ENCODE measurements at places on chromosomes 3 and 15. TPM values are rescaled to one million over a fixed set of nuclear protein-coding genes. Genes with fewer than 3 reads are reported as not detected.

DNA sequence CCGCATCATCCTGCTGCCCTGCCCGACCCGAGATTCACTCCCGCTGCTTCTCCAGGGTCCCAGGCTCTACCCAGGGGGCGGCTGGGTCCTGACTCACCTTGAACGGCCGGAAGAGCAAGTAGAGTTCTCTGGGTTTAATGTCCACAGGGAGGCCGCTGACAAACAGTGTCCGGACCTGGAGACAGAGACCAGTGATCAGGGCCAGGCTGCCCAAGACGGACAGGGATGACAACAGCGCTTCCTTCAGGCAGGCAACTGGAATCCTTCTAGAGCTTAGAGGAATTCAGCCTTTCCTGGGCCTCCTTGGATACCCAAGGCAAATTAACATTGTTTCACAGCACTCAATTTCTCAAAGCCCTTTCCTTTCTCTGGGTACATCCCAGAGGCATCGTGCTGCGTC is 23.9 kb downstream of the RBPMS2 start:
- no peak for DNase-seq

LMAN1L gene
- 164 TPM for total RNA-seq

RARB gene
- total RNA-seq: 6.5 TPM

DNA sequence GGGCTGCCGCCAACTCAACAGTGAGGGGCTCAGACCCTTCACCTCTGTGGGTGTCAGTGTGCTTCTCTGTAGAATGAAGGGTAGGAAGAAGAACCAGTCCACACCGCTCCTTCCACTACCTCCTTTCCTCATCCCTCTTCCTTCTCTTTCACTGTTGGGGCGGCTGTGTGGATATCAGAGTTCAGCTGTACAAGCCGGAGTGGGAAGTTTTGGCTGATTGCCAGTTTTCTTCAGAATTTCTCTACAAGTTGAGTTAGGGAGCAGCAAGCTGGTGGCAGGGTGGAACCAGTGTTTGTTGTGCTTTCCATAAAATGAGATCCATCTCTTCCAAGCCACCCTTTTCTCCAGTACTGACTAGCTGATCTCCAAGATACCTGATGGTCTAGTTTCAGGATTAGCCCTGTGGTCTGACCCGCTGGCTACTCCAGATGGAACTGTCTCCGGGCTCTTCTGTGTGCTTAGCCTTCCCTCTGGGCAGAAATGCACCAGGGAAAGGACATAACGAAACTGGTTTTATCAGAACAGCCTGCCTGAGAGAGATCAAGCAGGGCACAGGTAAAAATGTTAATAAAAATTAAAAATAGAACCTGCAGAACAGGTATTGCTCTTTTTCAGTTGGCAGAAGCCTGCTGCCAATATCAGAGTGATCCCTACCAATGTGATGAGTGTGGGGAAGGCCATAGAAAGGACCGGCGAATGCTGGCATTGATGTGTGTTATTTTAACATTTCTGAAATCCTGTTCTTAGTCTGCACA is 169.9 kb upstream of the TSC22D2 start:
- no peak for DNase-seq

CPLX3 gene
- total RNA-seq: 29.5 TPM

GMPPB gene
- 33.3 TPM for total RNA-seq

DNA sequence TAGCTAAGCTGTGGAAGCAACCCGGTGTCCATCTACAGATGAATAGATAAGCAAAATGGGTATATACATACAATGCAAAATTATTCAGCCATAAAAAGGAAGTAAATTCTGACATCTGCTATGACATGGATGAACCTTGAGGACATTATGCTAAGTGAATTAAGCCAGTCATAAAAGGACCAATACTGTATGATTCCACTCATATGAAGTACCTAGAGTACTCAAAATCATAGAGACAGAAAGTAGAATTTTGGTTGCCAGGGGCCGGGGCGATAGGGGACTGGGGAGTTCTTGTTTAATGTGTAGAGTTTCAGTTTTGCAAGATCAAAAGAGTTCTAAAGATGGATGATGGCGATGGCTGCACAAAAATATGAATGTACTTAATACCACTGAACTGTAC is 10.3 kb downstream of the EID1 start:
- no peak for DNase-seq

FRMD5 gene
- 0.43 TPM for total RNA-seq

GOLGA6L7 gene
- not detected for total RNA-seq

IGF2BP2 gene
- 21.1 TPM for total RNA-seq

GRCh38 chr3:8366219-8366810 is 135.3 kb upstream of the LMCD1 start:
- DNase-seq: no peak

GRCh38 chr3:38004415-38005075 is 14.0 kb downstream of the VILL start:
- peak; percentile 83 for DNase-seq

- peak; percentile 90 for DNase-seq
Observed at GRCh38 chr3:46895204-46895660, 17.7 kb downstream of the PTH1R start.

DNA sequence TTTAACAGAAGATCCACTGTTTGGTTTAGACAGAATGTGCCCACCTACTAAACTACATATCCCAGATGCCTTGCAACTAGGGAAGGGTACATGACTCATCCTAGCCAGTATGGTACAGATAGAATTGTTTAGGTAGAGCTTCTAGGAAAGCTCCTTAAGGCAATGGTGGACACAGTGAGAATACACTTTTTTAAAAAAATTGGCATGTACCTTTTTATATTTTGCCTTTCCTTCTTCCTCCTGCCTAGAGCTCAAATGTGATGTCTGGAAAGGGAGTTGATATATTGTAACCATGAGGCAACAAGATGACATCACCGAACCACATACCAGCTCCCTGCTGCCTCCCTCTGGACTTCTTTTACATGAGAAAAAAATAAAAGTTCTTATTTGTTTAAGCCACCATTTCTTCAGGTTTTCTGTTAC is 14.4 kb upstream of the C3orf80 start:
- no peak for DNase-seq

DNA sequence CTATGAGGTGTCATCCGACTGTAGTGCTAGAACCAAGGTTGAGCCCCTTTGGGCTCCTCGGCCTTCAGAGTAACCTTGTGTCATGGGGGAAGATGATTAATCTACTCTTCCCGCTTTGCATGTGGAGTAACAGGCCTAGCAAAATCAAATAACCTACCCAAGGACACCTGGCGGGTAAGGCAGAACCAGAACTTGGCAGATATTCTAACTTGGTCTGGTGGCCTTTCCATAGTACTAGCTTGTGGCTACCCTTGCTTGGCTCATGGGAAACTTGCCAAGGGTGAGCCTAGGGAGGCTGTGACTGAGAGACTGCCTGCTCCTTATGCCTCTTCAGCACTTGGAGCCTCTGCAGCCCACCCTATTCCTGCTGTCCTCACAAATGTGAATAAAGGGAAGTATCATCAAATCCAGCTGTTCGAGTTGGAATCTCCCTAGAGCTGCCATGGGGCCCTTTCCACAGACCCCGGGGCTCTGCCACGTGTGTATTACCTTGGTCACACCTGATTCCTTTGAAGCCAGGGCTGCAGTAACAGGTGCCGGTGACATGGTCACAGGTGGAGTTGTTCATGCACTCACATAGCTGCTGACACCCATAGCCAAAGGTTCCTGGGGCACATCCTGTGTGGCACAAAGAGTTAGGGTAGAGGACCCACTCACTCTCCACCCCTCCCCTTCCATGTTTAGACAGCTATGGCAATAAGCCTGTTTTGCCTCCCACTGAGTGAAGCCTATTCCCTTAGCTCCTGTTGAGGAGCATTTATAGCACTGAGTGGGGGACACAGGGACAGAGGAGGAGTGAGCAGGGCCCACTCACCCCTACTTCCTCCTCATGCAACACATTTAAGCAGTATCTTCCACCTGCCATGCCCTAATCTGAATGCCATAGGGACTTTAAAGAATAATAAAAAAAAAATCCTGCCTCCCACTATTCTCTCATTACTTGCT is 46.0 kb downstream of the RAB11A start:
- DNase-seq: no peak

- no peak for DNase-seq
Observed at GRCh38 chr3:74445541-74445940, 168.9 kb downstream of the CNTN3 start.

- DNase-seq: no peak
Observed at GRCh38 chr3:44469914-44470313, 7.6 kb downstream of the ZNF445 start.

DNA sequence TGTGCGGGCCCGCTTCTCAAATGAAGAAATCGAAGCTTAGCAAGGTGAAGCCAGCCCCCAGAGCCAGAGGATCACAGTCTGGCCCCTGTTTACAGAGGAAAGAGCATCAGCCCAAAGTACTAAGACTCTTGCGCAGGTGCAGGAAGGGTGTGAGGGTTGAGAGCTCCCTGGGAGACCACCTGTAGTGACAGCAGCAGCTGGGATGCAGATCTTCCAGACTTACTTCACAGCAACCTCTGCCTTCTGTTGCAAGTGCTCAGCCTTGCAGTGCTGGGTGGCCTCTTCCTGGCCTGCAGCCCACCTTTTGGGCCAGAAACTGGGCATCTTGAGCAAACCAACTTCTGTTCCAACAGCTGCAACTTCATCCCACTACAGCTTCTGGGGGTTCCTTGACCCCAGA is 19.7 kb downstream of the SPATA12 start:
- no peak for DNase-seq

DNA sequence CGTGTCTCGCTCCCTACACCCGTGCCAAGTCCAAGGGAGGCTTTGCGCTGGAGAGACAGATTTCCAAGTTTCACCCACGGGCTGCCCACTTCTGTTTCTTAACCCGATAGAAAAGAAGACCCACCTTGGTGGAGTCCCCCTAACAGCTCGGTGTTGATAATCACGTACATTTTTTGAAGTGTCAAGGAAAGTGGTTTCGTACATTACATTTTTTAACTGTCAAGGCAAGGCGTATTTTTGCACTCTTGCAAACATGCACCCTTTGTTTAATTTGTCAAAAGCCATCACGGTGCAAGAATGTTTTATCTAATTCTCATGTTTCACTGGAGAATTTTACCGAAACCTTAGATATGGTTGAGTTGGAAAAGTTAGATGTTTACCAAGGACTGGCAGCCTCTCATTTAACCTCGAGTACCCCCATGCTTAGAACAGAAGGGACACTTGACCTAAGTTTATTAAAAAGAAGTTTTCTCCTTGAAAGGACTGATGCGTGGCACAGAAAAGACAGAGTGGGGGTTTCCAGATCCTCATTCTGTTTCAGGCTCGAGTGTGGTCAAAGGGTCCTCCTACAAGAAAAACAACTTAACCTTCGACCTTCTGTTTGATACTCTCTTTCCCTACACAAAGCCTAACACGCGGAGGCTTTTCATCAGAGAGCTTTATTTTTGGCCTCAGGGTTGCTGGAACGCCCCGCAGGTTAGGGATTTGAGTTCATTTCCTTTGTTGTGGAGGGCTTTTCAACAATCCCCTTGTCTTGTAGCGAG is 882 bp downstream of the GXYLT2 start:
- no peak for DNase-seq

SLC51B gene
- total RNA-seq: not detected

REC114 gene
- total RNA-seq: not detected

SPATA12 gene
- total RNA-seq: 0.34 TPM

DNA sequence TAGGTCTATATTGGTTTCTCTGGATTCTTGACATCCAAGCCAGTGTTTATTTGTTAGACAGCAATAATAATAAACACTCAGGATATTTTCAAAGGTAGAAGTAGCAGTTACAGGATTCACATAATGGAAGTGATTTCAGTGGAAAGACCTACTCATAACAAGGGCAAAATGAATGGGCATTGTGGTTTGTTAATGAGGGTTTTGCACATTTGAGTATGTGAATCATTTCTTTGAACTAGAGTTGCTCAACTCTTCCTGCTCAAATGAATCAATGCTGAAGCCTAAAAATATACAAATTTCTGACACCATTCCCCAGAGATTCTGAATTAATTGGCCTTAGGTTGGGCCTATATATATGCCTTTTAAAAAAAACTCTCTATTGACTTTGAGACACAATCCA is 4.1 kb upstream of the COL6A5 start:
- no peak for DNase-seq

GOLGA8Q gene
- 0.92 TPM for total RNA-seq

DNA sequence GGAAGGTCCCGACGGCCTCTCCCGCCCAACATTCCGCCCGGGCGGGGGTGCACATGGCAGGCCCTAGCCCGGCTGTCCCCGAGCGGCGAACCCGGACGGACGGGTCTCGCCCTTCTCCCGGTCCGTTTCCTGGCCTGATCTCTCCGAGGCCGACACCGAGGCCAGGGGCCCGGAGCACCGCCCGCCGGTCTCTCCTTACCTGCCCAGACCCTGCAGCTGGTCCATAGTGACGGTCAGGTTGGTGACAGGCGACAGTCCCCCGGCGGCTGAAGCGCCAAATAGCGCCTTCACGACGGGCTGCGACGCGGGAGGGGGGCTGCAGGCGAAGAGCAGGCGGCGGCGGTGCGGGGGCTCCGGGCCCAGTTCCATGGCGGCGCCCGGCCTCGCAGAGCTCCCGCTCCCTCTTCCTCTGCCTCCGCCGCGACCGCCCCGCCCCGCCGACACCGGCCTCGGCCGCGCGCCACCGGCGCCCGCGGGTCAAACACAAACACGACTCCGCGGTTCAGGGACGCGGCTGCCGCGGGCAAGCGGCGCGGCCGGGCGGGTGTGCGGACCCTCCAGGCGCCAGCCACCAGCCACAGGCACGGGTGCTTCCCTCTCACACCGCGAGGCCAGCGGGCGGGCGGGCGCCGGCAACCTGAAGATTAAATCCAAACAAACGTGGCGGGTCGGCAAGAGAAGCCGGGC is 495 bp downstream of the CDC25A start:
- DNase-seq: peak; percentile 91

CGNL1 gene
- 0.57 TPM for total RNA-seq

GRCh38 chr3:160697637-160698380 is 20.8 kb downstream of the ARL14 start:
- no peak for DNase-seq

DNA sequence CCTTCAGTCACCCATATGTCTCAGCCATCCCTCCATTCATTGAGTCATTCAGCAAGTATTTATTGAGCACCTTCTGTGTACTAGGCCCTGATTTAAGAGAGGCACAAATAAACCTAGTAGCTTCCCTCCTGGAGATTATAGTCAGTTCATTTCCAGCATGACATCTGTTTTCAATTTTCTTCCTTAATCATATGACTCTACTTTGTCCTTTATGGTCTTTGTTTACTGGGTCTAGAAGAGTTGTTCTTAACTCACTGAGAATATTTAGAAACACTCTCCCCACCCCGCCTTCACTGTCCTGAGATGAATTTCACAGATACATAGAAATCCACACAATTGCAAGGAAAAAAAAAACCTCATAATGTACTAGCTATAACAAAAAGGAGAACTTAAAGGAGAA is 44.8 kb upstream of the ADAMTS9 start:
- no peak for DNase-seq

DNA sequence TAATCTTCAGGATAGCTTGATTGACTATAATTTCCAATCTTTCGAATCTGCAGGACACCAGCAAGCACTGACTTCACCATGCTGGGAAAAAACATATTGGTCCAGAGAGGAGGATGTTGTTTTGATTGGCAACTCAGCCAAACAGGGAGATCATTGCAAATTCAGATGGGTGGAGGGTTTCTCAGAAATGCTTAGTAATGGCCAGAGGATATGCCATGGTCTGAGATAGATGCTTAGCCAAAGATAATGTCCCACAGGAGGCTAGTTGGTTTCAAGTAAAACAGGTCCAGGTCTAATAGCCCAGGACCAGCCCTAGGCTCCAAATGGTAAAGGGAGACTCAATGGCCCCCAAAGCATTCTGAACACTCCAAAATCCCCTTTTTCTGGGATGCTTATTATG is 46.7 kb upstream of the CCDC80 start:
- no peak for DNase-seq
